DMS79 treated with DMSO at 0.1 percent for 48 hours (cell line): ENCODE measurements at places on chromosomes 5 and 9.
A peak's percentile ranks its signal among the peaks of the same experiment; 100 is the strongest.

- DNase-seq, result no peak
Measured at GRCh38 chr5:163276466-163276865, 160.9 kb upstream of the CCNG1 start.

- no peak for DNase-seq
Measured at GRCh38 chr9:120136696-120137095, 443.3 kb downstream of the CDK5RAP2 start.

- no peak for DNase-seq
Measured at GRCh38 chr9:104091708-104092107, 2.4 kb upstream of the SMC2 start.

DNA sequence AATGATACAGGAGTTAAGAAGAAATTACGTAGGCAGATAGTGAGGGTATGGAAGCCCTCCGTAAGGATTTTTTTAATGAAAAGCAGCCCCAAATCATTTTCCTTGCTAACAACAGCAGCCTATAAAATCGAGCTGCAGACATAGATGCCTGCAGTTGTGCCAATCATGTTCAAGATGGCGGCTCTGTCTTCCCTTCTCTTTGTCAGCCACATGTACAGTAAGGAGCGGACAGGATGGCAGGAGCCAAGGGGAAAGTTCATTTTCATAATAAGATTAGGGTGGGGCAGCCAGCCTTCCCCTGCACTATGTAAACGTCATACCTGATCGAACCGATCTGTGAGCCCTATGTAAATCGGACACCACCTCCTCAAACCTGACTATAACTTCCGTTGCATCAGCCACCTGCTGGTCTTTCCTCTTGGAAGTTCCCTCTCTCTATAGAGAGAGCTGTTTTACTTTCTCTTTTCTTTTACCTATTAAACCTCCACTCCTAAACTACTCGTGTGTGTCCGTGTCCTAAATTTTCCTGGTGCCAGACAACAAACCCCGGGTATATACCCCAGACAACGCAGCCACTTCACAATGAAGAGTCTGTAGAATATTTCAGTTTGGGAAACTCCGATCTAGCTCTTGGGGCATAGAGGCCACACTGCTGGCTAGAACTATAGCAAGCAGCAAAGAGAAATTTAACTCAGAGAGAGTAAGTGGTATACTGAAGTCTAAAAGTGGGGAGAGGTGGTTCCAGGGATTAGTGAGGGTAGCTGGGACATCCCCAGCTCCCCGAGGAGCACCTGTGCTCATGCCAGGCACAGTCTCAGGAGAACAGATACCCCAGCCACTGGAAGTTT lies 20.8 kb upstream of the SLC24A2 start:
- DNase-seq, result no peak

GRCh38 chr9:137762414-137763061 lies 115.0 kb upstream of the CACNA1B start:
- DNase-seq, result no peak

DNA sequence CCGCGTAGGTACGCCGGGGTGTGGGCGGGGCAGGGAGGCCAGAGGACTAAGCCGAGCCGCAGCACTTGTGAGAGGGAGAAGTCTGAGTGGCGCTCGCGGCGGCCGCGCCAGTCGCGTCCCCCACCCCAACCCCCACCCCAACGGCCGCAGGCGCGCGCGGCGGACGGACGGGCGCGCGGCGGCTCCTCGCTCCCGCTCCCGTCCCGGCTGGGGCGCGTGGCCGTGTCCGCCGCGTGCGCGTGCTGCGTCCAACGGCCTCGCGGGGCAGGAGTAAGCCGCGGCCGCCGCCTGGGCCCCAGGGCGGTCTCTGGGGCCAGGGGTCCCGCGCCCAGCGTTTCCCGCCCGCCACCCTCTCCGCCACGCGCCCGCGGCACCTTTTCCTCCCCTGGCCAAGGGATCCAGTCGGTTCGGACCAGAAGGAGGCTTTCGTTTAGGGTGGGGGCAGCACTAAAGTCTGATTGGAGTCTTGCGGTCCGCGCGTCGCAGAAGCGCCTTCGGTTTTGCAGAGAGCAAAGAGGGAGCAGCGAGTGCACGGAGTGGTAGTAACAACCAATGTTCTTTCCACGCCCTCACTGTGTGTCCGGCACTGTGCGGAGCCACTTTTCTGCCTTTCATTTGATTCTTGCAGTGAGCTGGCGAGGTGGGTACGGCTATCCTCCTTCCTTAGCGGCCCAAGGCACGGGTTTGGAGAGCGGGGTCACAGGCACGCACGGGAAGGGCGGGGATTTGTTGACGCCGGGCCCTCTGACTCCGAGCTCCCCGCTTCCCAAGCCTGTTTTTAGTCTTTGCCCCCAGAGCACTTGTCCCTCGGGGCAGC lies 483 bp downstream of the G3BP1 start:
- DNase-seq, result peak; percentile 19

DNA sequence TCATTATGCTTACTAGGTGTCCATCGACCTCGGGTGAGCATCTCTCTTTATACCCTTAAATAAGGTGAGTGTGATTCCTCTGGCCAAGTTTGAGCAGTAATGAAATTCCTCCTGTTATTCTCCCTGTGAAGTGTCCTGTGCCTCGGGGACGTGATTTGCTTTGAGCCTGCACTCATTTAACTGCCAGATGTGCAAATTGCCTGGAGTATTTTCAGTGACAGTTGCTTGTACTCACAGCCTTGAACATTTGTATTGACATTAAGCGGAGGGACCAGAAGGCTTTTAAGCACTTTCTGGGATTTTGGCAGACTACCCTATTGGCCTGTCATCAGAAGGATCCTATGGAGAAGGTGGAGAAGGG lies 126.9 kb downstream of the DOCK2 start:
- DNase-seq, result no peak

- DNase-seq, result peak; percentile 47
Measured at GRCh38 chr5:154058055-154059038, 19.6 kb downstream of the MFAP3 start.

DNA sequence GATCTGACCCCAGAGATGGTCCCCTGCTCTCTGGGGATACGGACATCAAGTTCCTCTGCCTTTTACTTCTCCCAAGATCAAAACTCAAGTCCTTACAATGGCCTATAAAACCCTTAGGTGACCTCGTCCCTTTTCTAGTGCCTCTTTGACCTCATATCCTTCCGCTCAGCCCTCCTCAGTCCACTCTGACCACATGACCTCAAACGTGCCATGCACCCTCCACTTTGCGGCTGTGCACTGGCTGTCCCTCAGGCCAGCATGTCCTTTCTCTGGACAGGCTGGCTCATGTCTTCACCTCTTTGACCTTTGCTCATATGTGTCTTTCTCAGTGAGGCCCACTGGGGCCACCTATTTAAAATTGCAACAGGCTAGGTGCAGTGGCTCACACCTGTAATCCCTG lies 14.7 kb downstream of the TRMO start:
- DNase-seq, result no peak

DNA sequence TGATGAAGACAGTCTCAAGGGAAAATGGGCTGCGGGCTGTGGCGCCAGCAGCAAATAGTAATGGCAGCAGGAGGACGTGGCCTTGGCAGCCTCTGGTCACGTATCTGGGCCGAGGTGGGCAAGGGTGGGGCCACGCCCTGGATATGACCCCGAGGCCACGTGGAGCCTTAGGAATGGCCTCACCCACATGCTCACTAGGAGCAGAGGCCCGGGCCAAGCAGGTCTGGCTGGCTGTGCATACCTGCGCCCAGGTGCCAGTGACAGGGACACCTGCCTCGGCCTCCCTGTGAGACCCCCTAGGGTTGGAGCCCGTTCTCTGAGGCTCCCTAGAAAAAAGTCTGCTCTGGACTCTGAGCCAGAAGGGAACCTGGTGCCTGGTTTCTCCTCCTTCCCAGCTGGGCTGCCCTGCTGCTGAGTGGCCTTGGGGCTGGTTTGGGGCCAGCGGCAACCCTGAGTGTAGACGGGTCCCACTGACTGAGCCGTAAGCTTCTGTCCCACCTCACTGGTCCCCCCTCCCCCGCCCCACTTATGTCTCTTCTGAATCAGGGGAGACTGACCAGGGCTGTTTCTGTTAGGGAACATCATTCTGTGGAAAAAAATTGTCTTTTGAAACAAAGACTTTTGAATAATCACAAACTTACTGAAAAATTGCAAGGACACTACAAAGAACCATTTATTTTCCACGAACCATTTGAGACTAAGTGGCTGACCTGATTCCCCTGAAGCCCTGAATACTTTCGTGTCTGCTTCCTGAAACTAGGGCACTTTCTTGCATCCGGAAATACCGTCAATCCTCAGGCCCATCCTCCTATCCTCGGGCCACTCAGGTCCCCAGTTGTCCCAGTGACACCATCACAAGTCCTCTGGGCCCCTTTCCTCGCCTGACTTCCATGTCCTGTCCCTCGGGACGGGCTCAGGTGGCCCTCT lies 60.8 kb downstream of the WNK2 start:
- DNase-seq, result no peak

- DNase-seq, result no peak
Measured at GRCh38 chr5:56853698-56854097, 38.3 kb downstream of the MAP3K1 start.
